CD4-positive, alpha-beta T cell treated with Interferon alpha-2 for 1 hour (primary cell): ENCODE measurements at places on chromosomes 4 and X.

DNA sequence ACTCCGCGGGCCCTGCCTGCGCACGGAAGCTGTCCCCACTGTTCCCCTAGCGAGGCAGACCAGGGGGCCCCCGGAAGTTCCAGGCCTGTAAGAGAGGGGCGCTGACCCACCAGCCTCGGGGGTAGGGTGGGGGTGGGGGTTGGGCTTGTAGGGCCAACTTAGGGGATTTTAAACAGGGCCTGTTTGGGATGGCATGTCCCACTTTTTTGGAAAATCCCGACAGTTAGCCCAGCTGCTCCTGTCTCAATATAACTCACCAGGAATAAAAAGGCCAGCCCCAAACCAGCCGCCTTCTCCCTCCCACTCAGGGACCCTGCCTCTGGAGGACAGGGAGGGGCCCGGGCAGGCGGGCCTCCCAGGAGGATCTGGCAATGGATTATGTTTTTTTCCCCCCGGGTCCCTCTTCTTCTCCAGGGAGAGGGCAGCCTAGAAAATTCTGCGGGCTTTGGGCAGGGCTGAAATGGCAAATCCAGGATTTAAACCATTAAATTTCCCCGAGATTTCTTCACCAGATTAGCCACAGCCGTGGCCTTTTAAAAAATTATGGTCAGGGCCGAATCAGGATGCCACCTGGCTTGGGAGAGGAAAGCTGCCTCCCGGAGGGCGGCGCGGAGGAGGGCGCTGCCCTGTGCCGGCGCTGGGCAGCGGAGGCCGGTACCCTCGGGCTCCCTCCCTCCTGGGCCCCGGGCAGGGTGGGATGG is 957 bp downstream of the PPP2R2C start:
- DNase-seq, result no peak

GRCh38 chr4:16791460-16791859 is 107.0 kb downstream of the LDB2 start:
- no peak for DNase-seq

- no peak for DNase-seq
Measured at GRCh38 chrX:115031989-115032388, 14.6 kb upstream of the IL13RA2 start.

DNA sequence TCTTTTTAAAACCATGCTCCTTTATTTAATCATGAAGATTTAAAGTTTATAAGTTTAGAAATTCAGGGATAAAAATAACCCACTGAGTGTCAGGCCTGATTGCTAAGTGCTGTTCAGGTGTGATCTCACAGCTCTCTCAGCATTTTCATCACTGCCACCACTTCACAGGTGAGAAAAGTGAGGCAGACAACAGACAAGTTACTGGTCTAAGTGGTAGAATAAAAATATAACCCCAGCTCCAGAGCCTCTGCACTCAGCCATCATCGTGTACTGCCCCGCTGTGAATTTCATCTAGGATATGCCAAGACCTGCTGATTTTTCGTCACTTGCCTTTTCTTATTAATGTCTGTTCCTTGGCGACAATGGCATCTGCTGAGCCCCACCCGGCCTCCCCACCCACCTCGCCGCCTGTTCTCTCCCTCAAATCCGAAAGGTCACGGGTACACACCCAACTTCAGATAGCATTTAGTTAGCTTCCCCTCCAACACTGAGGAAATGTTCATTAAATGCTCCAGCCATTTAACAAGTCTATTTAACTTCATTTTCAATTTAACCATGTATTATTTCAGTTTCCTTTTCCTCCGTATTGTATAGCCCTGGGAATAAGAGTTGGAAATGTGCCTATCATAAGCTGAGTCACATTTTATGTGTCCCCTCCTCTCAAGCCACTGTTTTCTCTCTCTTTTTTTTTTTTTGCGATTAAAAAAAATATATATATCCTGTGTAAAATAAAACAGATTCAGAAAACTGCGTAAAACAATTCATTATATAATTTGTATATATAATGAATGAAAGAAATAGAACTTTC is 236.5 kb downstream of the CBR4 start:
- no peak for DNase-seq

- no peak for DNase-seq
Measured at GRCh38 chrX:118181030-118181429, 64.4 kb upstream of the KLHL13 start.

DNA sequence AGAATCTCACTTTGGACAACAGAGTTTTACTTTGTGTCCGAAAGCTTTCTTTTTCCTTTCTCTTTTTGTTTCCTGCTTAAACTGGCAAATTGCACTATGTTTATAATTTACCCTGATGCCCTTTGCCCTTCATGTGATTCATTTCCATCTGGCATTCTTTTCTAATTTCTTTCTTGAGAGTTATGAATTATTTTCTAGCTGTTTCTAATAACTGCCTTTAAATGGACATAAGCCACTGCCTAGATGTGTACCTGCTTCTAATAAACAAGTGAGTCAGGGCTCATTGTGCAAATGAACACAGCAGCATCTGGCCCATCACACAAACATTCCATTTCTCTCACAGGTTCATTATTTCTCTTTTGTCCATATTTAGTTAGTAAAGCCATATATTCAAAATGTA is 242.3 kb upstream of the GPRIN3 start:
- no peak for DNase-seq

DNA sequence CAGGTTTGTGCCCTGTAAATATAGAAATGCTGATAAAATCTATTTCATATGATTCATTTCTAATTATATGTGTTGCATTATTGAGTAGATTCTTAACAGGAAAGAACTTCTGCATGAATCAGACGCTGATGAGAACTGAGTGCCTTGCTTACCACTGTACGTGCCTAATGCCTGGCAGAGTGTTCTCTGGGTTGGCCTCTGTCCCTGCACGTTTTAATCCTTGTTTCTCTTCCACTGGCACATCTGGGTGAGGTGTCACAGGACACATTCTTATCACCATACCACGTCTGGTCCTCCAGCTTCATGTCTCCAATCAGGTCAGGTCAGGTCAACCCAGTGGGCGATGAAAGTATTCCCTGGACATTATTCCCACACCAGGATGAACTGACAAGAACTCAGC is 53.6 kb downstream of the KLF3 start:
- no peak for DNase-seq

GRCh38 chrX:29661290-29661689 is 554.1 kb upstream of the MAGEB2 start:
- no peak for DNase-seq

- no peak for DNase-seq
Measured at GRCh38 chr4:8690216-8691150, 97.9 kb downstream of the CPZ start.

GRCh38 chrX:134469486-134469885 is 9.5 kb downstream of the HPRT1 start:
- no peak for DNase-seq

- no peak for DNase-seq
Measured at GRCh38 chr4:153877898-153878297, 89.0 kb upstream of the SFRP2 start.

DNA sequence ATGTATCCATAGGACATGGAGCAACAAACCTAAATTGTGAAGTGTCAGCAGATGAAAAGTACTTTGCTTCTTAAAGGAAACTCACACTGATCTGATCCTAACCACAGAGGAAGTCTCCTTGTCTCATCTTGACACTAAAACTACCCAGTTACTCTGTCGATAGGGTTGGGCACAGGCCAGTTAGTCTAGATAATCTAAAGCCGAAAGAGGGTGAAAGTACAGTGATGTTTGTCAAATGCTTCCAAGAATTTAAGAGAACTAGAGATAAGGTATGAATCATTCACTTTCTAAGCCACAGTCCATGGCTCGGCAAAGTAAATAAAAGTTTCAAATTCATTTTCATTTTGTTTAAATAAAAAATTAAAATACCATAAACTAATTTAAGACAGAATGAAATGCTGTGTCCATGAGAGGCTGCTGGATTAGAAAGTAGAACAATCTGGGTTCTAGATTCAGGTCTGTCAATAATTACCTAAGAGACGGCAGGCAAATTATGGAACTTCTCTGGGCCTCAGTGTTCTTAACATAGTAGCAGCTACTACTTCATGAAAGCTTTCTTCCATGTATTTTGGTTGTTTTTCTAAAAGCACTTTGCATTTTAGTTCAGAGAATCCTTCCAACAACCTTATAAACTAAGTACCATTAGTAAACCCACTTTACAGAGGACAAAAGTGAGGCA is 176.7 kb downstream of the LDB2 start:
- DNase-seq, result no peak

GRCh38 chr4:65861993-65862392 is 191.7 kb upstream of the EPHA5 start:
- no peak for DNase-seq

DNA sequence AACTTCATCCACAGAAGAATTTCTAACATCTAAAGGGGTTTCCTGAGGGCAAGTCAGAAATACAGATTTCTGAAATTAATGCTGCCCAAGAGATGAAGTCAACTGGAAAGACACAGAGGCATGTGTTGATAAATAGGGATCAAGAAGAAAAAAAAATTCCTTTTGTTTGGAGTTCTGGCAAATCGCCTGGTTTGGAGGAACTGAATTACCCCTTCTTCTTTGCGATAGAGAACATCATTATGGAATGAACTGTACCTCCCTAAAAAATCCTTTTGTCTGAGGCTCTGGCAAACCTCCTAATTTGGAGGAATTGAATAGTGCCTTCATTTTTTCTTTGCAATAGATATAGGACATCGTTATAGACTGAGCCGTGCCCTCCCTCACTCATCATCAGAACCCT is 200.9 kb downstream of the DHRSX start:
- DNase-seq, result no peak

GRCh38 chrX:136806891-136807410 is 26.2 kb upstream of the ARHGEF6 start:
- no peak for DNase-seq

GRCh38 chr4:46389301-46389775 is 590 bp downstream of the GABRA2 start:
- DNase-seq, result no peak

- DNase-seq, result no peak
Measured at GRCh38 chr4:20954541-20954940, 254.3 kb downstream of the PACRGL start.

GRCh38 chr4:167966143-167966542 is 126.2 kb upstream of the ANXA10 start:
- DNase-seq, result no peak

DNA sequence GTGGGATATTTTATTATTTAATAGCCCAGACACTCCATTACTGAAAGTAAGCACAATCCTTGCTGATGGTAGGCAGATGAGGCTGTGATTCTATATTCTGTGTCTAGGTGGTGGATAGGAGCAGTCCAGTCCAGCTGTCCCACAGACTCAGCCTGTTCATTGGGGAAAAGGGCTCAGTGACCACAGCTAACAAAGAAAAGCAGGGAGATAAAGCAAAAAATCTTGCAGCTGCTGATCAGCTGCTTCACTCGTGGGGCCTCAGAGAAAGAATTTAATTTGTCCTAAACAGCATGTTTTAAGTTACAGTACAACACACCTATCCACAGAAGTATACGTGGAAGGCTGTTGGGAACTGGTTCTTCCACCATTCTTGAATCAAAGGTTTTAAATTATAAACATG is 40.7 kb upstream of the ANK2 start:
- DNase-seq, result no peak

DNA sequence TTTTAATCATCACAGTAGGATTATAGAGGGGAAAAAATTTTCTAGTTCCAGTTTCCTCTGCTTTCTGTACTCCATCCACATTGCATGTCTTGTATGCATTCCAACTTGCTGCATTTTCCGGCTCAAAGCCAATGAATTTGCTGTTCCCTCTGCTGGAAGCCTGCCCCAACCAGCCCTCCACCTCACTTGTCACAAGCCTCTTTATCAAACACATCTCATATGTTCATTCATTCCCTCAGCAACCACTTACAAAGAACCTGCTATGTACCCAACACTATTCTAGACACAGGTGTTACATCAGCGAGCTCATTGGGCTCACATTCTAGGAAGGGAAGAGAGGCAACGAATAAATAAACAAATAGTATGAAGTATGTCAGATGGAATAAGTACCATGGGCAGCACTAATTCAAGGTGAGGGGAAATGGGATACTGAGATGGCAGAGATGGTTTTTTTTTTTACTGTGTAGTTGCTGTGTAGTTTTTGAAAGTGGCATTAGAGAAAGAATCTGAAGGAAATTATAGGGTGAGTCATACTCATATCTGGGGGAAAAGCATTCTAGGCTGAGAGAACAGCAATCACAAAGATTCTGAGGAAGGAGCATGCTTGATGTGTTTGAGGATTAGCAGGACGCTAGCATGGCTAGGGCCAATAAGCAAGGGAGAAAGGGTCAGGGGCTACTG is 332.5 kb downstream of the PDGFC start:
- no peak for DNase-seq

- no peak for DNase-seq
Measured at GRCh38 chrX:113947548-113947947, 636.3 kb upstream of the HTR2C start.

- no peak for DNase-seq
Measured at GRCh38 chr4:91434631-91435030, 869.1 kb upstream of the GRID2 start.

DNA sequence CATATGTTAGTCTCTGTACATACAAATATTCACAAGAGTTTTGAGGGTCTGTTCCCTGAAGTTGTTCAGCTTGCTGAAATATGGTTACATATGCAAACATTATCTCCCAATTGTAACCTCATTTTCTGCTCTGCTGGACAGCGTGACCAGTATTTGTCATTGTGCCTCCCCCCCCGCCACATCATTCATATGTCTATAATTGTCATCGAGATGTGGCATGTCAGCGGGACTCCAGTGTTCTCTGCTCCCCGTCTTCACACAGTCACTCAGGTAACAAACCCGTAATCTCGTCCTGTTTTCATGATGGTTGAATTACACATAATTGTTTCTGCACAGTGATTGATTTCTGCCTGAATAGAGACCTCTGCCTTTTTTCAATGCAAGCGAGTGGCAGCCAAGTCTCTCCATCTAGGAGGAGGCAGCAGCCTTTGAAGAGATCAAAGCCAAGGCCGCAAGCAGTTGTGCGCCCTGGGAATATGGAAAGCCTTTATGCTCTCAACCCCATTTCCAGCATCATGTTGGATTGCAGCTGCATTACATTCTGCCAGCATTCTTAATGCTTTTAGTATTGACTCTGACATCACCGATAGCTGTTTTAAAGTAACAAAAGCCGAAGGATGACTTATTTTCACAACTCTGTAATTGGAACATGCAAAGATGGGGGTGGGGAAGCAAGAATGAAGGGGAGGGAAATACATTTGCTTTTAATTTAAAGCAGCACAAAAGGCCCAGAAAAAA is 27.4 kb downstream of the LEF1 start:
- DNase-seq, result no peak

GRCh38 chrX:71671043-71671780 is 3.9 kb downstream of the LOC101059915 start:
- no peak for DNase-seq

DNA sequence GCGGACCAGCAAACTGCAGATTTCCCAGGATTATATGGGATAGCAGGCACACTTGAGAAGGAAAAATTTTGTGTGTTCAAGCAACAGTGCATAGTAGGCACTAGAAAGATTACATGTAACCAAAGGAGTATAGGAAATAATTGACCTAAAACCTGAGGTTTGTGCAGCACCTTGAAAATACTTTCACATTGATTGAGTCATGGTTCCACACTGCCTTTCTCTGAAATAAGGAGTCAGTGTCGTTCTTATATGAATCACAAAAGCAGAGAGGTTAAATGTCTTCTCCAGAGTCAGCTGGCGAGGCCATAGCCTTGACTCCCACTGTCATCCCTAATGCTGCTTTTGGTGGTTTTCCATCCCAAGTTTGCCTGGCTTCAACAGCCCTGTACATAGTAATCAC is 138.9 kb downstream of the SOWAHB start:
- no peak for DNase-seq
